Stimulated activated CD4-positive, alpha-beta T cell treated with anti-CD3 and anti-CD28 coated beads, Interleukin-4, amount 100 ng/mL, for 1 hour (primary cell): ENCODE measurements at places on chromosomes 13 and 19.

DNA sequence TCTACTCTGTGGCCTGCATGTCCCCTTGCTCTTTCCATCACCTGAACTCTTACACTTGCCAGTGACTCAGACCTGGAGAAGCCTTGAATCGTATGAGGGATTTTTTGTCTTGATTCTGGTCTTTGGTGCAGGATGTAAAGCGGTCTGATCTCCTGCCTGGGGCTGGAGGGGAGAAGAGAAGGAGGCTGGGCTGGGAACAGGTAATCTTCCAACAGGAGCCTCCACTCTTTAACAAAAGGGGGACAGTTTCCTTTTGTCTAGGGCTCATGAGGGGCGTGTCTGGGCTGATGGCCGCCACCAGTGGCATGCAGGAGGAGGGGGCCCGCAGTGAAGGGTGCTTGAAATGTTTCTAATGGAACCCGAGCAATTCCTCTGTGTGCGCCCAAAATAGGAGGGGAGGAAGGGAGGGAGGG, 24.7 kb downstream of the NFIX start:
- no peak for DNase-seq

GRCh38 chr19:588093-588740, 1.5 kb upstream of the HCN2 start:
- DNase-seq: peak; percentile 71

GRCh38 chr13:44159633-44160279, 213.9 kb upstream of the SERP2 start:
- DNase-seq: no peak

- no peak for DNase-seq
These were observed 961.6 kb upstream of the MIR17HG start for GRCh38 chr13:90385781-90386489.

- no peak for DNase-seq
These were observed 171.4 kb downstream of the SUCLA2 start for GRCh38 chr13:47829690-47830089.

- DNase-seq: no peak
These were observed 11.7 kb upstream of the SOX1 start for GRCh38 chr13:112055036-112055914.

DNA sequence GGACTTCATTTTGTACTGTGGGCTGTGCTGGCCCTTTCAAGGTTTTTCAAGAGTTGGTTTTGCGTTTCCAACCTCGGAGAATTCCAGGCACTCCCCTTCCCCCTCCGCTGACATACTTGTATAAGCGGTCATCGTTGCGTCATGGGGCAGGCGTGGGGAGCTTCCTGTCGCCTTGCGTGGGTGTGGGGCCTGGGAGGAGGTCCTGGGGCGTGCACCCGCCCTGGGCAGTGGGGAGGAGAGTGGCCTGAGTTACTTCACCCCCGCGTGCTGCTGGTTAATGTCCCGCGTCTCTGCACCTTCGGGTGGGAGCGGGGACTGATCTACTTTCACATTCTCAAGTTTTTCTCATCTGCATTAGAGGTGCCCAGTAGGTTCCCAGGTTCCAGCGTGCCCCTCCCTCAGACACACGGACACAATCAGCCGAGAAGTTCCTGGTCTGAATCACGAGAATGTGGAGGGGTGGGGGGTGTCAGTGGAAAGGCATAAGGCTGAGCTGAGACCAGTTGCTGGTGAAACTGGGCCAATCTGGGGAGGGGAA, 4.1 kb downstream of the IER2 start:
- peak; percentile 64 for DNase-seq

GRCh38 chr19:57900311-57900710, 11.5 kb upstream of the ZNF814 start:
- DNase-seq: no peak

GRCh38 chr19:46975925-46976782, 43.5 kb upstream of the NPAS1 start:
- no peak for DNase-seq

DNA sequence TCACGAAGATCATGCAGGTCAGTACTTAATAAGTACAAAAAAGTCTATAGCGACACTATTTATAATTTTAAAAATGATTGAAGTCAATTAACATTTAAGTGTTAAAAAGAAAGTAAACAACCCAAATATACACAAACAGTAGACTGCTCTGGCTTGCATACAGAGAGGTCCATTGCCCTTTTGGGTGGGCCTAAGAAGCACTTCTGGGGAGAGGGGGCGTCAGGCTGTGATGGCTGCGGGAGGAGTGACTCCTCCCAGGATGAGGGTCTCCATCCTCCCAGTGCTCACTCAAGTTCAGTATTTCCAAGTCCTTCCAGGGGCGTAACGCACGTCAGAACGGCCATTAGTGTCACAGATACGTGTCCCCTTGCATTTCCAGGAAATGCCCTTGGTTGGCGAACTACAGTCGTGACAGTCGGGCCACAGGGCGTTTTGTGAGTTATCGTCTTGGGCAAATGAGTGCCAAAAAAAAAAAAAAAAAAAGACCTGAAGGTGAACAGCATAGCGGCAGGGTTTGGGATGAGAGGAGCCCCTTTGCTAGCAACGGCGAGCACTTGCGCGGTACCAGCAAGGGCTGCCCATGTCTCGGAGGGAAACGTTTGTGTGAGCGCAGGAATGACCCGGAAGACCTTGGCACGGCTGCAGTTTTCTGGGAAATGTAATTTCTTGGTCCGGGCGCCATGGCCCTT, at the start of gene SCGB2B2:
SCGB2B2 (minus strand) TSS at position 463 of the 689 bp plus-strand sequence. CDS start 82,596 bp downstream, outside the sequence.
- DNase-seq: peak; percentile 75

GRCh38 chr19:55376241-55376933, at the start of gene TMEM190:
Gene TMEM190 (plus strand): TSS chr19:55376826. CDS start chr19:55376854, 28 bp downstream.
- no peak for DNase-seq

DNA sequence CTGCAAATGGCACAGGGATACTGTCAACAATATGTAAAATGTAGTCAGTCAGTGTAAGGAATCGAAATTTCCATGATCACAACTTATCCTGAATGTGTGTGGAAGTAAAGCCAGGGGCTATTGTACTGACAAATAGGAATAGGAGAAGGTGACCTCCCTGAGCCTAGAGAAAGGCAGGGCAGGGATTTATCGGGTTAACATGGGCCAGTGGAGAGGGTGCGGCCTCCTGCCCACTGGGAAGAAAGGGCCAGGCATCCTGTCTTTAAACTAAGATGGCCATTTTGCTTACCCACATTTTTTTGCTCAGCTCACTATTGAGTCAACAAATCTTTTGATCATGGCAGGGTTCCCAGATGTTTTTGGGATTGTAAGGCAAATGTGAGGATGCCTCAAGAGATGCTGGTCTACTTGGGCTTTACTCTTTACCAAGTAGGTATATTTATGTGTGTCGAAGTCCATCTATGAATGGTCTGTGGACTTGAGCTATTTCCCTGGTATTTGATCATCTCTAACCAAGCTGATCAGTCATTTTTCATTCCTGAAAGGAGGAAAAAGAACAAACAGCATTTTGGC, 116.6 kb upstream of the RNF113B start:
- DNase-seq: no peak

DNA sequence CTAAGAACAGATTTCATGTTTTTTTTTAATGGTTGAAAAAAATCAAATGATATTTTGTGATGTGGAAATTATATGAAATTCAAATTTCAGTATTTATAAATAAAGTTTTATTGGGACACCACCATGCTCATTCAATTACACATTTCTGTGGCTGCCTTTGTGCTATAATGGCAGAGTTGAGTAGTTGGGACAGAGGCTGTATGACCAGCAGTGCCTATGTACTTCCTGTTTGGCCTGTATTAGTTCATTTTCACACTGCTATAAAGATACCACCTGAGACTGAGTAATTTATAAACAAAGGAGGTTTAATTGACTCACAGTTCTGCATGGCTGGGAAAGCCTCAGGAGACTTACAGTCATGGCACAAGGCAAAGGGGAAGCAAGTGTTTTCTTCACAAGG, 33.6 kb downstream of the AKAP11 start:
- DNase-seq: no peak

DNA sequence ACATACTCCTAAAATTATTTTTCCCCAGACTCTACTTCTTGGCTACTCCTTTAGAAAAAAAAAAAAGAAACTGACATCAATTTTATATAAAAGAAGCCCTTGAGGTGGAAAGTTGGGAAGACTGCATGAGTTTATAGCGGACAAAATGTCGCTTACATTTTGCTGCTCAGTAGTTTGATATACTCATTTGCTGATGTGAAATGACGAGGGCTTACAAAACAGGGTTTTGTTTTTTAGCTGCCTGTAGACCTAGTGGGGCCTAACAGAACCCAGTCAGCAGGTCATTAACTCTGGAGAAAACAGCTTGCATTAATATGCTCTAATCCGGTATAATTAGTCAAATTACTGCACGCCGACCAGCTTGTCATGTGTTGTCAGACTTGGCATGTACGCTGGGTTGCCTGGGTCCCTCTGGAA, 37.6 kb upstream of the MAB21L1 start:
- DNase-seq: no peak

GRCh38 chr19:3360421-3361383, 5.7 kb upstream of the NFIC start:
- DNase-seq: peak; percentile 87

- no peak for DNase-seq
These were observed 66.8 kb downstream of the STK24 start for GRCh38 chr13:98510156-98510509.

- DNase-seq: no peak
These were observed 19.9 kb downstream of the LRCH1 start for GRCh38 chr13:46572752-46573431.

- DNase-seq: no peak
These were observed 17.0 kb upstream of the KCNN1 start for GRCh38 chr19:17949956-17950309.

DNA sequence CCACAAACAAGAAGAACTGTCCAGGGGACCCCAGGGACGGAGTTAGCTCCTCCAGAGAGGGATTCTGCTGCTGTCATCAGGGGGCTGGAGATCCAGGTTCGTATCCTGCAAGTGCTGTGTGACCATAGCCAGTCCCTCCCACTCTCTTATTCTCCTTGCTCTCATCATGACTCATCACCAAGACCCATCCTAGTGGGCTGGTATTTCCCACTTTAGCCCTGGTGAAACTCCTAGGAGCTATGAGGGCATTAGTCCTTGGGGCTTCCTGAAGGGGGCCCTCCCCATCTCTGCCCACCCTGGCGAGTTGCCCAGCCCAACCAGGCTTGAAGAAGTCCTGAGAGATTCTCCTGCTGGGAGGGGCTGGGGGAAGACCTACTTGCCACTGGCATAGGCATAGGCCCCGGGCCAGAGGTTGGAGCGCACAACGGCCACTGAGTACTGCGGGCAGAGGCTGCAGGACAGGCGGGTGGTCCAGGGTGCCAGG, 7.5 kb upstream of the DMWD start:
- no peak for DNase-seq

DNA sequence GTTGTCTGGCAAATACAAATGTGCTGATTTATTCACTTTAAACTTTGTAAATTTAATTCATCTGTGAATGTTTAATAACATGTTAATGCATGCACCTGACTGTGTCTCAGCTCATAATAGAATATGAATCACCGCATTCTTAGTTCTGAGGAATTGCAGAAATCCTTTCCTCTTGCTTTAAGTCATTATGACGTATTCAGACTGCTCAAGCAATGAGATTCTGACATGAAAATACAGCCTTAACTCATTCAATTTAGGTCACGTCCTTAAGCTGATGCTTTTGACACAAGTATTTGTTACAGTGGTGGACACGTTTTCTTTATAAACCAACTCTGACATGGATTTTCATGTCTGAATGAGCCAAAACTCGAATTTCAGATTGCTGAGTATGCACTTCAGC, 541.0 kb upstream of the KLF12 start:
- DNase-seq: no peak

- DNase-seq: no peak
These were observed 434.4 kb upstream of the TSHZ3 start for GRCh38 chr19:31783592-31783991.

DNA sequence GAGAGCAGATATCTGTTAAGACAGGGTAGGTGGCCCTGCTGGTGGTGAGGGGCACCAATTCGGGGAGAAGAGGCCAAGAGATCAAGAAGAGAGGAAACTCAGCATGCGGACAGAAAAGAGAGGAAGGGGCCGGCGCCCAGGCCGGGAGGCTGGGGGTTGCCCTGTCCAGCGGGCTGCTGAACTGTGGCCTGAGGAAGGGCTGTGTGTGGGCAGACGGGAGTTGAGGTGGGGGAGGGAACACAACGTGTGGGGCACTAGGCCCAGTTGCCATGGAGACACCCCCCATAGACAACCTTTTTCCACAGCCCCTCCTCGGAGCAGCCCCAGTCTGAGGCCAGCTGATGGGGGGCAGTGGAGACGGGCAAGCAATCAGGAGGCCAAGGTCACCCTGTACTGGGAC, 2.5 kb upstream of the CACNG8 start:
- no peak for DNase-seq

- no peak for DNase-seq
These were observed 34.0 kb upstream of the OR1M1 start for GRCh38 chr19:9052894-9053293.

DNA sequence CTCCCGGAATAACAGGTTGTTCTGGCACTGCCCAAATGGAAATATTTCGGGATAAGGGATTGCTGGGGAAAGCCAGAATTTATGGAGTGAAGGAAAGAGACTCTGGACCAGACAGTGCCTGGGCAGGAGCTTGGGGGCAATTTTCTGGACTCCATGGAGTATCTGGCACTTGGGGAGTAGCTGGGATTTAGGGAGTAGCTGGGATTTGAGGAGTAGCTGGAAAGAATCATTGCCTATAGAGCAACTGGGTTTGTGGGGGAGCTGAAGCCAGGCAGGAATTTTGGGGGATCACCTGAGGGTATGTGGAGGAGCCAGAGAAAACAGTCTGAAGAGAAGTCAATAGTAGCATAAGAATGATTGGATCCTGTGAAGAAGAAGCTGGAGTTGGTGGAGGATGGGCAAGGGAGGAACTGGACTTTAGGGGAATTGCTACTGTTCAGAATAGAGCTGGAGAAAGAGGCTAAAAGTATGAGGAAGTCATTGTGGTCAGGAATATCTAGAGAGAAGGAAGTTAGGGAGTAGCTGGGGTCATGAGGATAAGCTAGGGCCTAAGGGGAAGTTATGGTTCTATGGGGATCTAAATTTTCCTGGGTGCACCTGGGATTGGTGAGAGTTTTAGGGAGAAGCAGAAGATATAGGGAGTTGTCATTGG, 14.8 kb downstream of the FSD1 start:
- no peak for DNase-seq

DNA sequence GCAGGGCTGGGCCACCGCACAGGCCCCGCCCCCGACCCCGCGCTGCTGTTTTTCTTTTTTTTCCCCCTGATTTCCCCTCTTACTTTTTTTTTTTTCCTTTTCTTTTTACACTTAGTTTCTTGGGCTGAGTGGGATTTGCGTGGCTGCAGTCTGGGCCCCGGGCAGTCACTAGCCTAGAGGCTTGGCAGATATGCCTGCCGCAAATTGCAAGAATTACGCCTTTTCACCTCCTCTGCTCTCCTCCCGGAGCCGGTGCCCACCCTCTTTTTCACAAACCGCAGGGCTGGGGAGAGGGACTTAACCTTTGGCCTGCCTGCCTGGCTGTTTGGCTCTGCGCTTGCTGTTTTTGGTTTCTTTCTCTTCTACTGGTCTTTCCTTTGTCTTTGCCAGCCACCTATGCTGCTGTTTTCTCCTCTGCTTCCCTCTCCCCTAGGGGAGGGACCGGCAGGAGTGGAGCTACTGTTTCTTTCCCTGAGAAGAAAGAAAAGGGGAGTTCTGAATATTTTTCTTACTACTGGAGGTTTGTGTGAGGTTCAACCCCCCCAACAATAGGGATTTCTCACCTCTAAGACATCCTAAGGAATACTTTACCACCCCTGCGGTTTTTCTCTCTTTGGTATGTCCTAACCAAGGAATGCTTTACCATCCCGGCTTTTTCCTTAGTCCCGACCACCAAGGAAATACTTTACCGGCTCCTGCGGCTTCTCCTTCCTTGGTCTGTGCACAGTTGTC, 11.0 kb downstream of the ZNF552 start:
- no peak for DNase-seq
